ENCODE measurements at places on chromosomes 12 and 14.

DNA sequence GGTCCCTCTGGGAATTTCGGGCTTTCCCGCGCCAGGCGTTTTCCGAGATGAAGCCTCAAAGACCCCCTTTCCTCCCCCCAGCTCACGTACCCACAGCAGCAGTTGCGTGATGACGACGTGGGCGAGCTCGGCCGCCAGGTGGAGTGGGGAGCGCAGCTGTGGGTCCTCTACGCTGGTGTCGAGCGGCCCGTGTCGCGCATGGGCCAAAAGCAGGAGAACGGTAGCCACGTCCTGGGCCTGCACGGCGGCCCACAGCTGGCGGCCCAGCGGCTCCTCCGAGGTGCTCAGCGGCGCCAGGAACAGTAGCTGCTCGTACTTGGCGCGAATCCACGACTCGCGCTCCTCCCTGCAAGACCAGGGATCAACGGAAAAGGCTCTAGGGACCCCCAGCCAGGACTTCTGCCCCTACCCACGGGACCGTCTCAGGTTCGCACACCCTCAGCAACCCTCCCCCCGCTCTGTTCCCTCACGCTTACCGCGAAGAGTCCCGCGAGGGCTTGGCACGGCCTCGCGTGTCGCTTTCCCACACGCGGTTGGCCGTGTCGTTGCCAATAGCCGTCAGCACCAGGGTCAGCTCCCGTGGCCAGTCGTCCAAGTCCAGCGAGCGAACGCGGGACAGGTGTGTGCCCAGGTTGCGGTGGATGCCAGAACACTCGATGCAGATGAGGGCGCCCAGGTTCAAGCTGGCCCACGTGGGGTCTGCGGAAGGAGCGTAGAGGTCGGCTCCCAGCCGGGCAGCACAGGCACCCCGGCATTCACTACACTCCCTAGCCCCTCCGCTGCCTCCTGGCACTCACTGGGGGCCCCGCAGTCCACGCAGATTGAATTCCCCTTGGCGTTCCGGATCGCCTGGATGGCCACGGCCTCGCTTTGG, 11.4 kb downstream of the AGAP2 start:
- DNase-seq = no peak

- DNase-seq = no peak
Measured at GRCh38 chr14:75876530-75876929, 105.3 kb downstream of the TGFB3 start.

- no peak for DNase-seq
Measured at GRCh38 chr12:49950273-49951251, at the start of gene AQP2. TSS of gene AQP2 (plus strand) at chr12:49950737. CDS start at chr12:49950831, 94 bp downstream.

DNA sequence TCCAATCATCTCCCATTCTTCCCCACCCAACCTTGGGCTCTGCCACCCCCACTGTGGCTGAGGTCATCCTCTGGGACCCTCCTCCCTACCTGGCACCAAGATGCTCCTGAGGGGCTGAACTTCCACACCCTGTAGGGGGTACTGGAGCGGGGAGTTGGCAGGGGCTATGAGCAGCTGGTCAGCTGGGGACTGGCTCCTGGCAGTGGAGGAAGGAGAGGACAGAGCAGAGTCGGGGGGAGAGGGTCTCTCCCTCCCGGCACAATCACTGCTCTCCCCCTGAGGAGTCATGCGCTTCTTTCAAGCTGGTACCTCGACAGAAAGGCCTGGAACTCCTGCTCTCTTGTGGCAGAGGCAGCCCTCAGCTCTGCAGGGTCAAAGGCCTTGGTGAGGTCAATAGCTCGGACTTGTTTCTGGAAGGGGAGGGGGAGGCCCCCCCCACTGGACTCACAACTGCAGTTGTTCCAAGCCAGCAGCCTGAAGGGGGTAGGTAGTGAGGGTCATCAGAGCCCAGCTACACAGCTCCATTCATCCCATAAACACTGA, 2.0 kb downstream of the B4GALNT1 start:
- DNase-seq = no peak

- no peak for DNase-seq
Measured at GRCh38 chr12:64916411-64917261, 92.2 kb downstream of the TBC1D30 start.

DNA sequence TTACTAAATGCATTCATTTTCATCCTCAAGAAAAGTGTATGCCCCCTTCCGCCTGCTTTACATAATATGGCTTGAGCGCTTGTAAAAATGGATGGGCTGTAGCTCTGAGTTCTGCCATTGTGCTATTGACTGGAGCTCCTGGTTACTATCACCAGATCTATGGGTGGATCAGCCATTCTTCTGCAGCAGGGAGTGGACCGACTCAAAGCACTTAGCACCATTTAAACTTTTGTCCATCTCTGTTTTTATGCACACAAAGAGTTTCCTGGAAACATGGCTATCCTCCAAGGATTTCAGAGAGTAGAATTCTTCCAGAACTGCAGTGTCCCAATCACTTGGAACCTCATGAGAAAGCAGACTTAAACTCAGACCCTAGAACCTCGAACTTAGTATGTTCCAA, 4.5 kb upstream of the NUMB start:
- no peak for DNase-seq

DNA sequence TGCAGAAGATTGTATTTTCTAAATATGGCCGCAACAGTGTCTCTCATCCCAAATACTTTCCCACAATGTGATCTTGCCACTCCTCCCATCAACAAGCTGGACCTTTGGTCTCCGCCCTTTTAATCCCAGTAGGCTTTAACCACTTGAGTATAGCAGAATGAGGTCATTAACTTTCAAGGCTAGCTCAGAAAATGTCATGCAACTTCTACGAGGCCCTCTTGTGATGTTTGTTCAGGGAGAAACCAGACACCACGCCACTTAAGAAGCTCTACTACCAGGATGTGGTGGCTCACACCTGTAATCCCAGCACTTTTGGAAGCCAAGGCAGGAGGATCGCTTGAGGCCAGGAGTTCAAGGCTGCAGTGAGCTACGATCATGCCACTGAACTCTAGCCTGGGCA, 20.1 kb upstream of the OR6J1 start:
- no peak for DNase-seq

DNA sequence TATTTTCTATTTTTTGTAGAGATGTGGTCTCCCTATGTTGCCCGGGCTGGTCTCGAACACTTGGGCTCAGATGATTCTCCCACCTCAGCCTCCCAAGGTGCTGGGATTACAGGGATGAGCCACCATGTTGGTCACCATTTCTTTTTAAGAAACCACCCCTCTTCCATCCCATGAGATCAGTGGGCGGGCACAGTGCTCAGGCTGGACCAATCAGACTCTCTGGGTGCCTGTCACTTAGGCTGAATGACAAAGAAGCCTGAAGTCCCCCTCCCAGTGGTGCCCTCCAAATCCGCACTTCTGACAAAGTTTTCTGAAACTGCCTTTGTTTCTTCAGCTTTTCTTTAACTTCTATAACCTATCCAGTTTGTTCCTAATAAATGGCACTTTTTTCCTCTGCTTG, 48.2 kb downstream of the CALM1 start:
- DNase-seq = no peak

GRCh38 chr12:4279198-4279690, 5.7 kb downstream of the CCND2 start:
- DNase-seq = no peak

- no peak for DNase-seq
Measured at GRCh38 chr14:90600619-90601018, 203.8 kb downstream of the CALM1 start.

- peak; percentile 62 for DNase-seq
Measured at GRCh38 chr14:51652168-51653078, 713 bp downstream of the FRMD6 start.

DNA sequence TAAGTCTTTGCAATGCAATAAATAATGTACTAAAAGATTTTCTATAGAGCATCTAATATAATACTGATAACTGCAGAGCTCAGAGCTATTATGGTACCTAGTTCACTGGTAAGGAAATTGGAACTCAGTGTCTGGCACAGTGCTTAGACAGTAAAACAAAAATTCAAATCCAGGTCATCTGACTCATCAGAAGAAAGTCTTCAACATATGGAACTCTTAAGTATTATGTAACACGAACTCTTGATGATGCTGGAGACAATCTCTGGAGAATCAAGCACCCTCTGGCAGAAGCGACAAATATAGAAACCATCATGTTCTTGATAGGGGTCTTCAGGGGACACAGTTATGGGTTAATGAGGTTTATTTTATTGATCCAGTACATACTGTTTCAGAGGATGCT, 37.3 kb upstream of the TRHDE start:
- DNase-seq = no peak

- DNase-seq = no peak
Measured at GRCh38 chr12:120774169-120774916, 48.7 kb downstream of the ACADS start.

- DNase-seq = no peak
Measured at GRCh38 chr12:13032164-13032563, 12.0 kb upstream of the FAM234B start.

GRCh38 chr14:69464379-69464778, 20.1 kb upstream of the PLEKHD1 start:
- DNase-seq = no peak

DNA sequence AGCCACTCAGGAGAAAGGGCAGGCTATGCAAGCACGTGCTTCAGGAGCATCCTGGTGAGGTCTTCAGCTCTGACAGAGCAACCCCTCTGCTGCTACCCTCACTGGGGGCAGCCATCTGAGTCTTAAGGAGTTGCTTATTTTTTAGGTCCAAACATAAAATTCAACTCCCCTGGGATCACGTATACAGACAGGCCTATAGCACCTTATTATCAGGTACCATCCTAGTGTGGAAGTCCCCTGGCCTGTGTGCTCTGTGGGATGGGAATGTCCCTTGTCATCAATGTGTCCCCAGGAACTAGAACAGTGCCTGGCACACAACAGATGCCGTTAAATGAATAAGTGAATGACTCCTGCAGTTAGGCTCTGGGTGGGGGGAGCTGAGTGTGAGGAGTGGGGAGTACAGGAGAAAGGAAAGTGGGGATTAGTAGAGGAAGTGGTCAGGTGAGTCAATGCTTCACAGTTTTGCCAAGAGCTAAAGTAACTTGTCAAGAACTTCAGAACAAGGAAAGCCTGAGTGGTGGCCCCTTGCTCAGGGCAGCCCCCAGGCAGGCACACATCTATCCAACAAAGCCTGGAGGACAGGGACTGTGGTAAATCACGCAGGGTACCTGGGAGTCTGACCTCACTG, 33.5 kb downstream of the DAD1 start:
- DNase-seq = peak; percentile 74

- no peak for DNase-seq
Measured at GRCh38 chr14:34436118-34436905, 25.7 kb downstream of the SPTSSA start.

DNA sequence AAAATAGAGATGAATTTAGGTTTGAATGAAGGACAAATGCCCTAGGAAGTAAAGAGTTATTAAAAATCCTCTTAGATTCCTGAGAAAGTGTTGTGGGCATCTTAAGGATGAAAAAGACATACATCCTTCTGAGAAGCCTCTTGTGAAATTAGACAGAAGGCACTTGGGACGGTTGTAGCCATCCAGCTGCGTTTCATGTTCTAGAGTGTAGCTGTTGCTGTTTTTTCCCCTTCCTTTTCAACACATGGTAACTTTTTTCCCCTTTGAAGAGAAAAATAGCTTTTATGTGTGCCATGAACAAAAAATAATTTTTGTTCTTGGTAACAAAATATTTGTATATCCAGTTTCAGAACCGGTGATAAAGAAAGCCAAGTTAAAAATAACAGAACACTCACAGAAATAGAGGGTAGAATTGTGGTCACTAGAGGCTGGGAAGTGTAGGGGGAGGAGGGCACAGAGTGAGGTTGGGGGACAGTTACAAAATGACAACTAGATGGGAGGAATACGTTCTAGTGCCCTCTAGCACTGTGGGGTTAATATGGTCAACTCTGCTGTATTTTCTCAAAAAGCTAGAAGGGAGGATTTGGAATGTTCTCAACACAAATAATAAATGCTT, 58.4 kb downstream of the PTHLH start:
- no peak for DNase-seq

GRCh38 chr12:18810537-18811253, 72.8 kb downstream of the CAPZA3 start:
- no peak for DNase-seq

GRCh38 chr14:48584031-48584430, 908.6 kb upstream of the MDGA2 start:
- DNase-seq = no peak

GRCh38 chr12:113326775-113327395, 8.0 kb downstream of the SLC8B1 start:
- no peak for DNase-seq

DNA sequence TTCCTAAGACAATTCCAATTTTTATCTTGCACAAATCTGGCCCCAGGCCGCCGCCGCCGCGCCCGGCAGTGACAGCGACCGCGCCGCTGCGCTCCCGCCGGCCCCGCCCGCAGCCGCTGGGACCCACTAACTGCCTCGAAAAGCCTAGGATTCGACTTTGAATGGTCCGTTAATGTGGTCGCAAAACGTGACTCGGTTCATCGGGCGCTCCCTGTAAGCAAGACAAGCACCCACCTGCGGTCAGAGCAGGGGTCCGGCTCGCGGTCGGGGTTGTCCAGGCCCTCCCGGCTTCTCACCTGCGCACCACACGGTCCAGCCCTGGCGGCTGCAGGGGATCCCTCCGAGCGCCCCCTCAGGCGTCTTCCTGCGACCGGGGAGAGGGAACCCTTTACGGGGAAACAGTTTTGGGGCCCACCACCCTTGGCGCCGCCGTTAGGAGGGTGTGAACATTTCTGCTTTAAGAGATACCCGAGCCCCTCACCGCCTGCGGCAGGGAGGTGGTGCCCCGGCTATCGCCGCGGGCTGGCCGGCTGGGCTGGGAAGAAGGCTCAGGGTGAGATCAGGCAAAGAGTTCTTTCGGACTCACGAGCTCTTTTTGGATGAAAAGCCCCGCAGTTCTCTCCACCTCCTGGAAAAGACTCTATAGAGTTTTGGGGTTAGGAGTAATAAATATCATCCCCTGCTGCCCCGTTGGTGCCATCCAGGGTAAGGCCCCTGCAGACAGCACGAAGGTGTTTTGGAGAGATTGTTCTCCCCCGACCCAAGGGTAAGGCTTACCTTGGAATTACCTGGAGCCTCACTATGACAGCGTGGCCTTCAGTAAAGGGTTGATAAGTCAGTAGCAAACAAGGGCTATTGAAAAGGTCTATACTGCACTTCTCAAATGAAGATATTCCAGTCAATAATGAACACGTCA, 13.6 kb upstream of the FOXJ2 start:
- peak; percentile 58 for DNase-seq

DNA sequence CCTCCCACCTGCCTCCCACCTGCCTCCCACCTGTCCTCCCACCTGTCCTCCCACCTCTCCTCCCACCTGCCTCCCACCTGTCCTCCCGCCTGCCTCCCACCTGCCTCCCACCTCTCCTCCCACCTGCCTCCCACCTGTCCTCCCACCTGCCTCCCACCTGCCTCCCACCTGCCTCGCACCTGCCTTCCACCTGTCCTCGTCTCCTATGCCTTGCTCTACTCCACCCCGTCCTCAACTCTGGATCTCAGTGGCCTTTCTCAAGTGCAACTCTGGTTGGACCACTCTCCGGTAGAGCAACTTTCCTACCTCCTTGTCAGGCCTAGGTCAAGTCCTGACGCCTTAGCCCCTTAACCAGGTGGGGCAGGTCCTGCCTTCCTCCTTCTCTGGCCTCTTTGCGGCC, 29.3 kb upstream of the PEX5 start:
- DNase-seq = no peak

DNA sequence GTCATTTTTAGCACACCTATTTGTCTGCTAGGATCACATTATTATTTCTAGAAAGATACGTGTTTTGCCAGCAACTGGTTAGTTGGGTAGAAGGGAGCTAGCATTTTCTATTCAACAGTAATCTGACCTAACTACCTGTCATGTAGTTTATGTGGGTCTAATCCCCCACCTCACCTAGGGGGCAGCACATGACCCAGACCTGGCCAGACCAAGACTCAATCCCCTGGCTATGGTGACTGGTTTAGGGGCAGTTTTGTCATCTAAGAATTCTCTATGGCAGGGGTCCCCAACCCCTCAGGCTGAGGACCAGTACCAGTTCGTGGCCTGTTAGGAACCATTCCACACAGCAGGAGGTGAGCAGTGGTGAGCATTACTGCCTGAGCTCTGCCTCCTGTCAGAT, 29.5 kb upstream of the EVL start:
- DNase-seq = no peak
